ENCODE measurements at places on chromosomes 13 and 19.

DNA sequence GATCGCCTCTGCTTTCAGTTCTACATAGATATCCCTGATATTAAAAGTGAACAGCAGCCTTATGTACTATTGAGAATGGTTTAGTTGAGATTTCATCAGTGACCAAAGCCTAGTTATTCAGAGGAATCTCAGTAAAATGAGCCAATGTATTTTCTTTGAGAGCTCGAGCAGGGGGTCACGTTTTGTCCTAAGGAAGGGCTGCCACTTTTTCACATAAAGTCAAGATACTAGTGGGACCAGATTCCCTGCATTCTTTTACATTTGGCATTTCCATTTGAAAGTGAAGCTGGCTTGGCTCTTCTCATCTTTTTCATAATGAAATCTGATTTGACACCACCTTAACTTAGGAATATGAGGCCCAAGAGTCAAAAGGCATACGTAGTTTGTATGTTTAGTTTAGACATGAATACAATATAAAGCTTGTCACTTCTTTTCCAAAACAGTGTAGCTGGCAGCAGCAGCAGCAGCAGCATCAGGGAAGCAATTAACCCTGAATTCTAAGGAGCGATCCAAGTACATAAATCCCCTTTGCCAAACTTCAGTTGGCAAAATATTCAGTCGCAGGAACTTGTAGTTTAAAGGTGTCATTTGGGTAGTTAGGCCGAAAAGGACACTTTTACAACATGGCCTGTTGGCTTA lies 1752.2 kb upstream of the PCDH20 start:
- DNase-seq = no peak

DNA sequence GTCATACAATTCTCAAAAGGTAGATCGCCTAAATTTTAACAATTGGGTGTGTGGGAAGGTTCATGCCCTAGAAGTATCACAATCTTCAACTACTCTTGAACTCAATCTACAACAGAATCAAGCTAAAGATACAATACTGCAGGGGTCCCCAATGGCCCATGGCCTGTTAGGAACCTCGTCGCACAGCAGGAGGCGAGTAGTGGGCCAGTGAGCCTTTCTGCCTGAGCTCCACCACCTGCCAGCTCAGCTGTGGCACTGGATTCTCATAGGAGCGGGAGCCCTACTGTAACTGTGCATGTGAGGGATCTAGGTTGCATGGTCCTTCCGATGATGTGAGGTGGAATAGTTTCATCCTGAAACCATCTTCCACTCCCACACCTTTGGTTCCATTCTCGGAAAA lies 230.6 kb downstream of the KLF12 start:
- no peak for DNase-seq

DNA sequence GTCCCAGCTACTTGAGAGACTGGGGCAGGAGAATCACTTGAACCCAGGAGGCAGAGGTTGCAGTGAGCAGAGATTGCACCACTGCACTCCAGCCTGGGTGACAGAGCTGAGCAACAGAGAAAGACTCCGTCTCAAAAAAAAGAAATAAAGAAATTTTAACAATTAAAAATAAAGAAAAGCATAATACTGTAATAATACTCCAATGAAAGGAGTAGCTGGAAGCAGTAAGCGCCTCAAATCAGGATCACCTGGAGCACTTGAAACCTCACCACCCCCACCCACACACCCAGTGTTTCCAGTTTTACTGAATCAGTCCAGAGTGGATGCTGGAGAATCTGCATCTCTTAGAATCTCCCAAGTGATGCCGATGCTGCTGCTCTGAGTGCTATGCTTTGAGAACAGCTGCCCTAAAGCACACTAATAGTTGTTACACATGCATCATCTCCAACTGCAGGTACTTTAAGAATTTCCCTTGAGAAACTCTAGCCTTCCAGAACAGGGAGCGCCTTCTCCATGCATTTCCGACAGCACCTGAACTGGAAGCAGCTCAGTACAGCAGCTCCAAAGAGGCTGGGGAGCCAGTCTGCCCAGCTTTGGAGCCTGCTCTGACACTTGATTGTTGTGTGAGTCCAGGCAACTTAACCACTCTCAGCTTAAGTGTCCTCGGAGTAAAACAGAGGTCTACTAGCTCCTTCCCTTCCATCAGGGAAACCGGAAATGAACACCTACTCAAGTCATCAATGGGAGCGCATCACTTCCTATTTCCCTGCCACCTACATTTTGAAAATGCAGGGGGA lies 2.9 kb downstream of the ABCC4 start:
- DNase-seq = peak; percentile 15

DNA sequence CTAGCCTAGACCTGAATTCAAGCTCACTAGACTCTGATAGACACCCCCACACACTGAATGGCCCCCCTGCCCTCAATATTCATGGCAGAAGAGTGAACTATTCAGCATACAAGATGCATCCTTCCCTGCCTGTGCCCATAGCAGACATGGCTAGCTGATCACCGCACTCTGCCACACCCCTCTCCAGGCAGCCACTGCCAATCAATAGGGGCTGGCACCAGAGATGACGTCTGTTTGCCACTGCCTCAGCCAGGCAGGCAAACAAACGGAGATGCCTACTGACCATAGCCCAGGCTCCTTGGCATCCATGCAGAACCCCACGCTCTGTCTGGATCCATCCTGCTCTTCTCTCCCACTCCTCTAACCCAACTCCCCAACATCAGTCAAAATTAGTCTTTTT lies 13.8 kb upstream of the NPAS1 start:
- no peak for DNase-seq

DNA sequence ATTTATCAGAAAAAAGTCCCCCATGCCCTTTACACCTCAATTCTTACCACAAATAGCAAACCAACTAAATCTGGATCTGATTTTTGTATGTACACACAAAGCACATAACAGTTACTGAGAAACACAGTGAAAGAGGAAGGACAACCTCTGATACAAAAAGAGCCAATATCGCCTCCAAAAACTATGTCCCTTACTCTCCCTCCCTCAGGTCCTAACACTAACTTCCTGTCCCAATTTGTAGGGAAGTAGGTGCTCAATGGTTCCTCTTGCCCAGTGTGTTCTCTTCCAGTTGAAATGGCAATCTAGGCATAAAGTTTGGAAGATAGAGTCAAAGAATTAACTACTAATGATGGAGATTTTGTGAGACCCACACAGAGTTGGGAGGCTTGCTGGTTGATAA lies 15.8 kb upstream of the FPR3 start:
- no peak for DNase-seq

GRCh38 chr19:8308891-8309291 lies 733 bp upstream of the CD320 start:
- no peak for DNase-seq

DNA sequence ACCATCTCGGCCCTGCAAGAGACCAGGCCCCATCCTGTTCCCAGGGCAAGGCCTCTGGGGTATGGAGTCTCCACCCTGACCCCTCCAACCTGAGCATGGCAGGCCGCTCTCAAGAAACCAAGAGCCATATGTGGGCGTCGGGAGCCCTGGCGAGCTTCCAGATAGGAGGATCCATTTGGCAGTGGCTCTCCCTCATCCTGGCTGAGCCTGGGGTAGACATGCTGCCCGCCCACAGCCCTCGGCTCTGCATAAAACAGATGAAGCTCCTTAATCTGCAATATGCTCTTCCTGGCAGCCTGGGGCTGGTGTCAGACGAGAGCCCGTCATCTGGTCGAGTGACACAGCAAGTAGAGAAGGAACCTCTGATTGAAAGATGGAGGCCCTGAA lies 6.1 kb downstream of the ATP13A1 start:
- no peak for DNase-seq

GRCh38 chr19:1079566-1080111 lies 12.7 kb downstream of the ARHGAP45 start:
- DNase-seq = no peak

GRCh38 chr13:69566104-69566716 lies 541.4 kb upstream of the ATXN8OS start:
- no peak for DNase-seq

- DNase-seq = no peak
These were observed 170.9 kb downstream of the USP12 start for GRCh38 chr13:27000686-27001085.

GRCh38 chr13:111429064-111429558 lies 108.7 kb downstream of the TEX29 start:
- DNase-seq = peak; percentile 57

DNA sequence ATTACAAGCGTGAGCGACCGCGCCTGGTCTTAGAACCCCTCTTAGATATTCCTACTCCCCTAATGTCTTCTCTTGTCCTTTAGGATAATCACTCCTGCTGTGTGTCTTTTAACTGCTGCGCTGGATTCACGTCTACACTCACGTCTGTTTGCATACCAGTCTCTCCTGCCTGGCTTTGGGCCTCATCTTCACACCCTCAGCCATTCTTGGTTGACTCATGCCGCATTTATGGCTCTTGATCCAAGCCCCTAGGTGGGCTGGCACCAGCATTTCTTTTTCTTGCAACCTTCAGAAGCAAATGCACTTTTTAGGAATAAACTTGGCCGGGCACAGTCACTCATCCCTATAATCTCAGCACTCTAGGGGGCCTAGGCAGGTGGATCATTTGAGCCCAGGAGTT lies 22.7 kb downstream of the MYO9B start:
- DNase-seq = no peak

DNA sequence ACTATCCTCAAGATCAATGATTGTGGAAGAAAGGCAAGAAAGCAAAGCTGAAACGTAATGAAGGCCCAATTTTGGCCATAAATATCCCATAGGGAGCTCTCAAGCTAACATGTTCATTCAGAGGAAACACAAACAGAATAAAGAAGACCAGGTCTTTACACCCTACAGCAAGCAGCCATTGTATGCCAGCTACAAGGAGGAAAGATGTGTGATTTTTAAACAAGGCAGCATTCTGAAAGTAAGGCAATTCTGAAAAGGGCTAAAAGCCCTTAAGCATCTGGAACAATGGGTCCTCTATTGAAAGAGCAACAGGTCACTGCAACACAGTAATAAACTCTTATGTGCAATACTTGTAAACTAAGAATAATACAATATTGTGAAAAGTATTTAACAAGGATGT lies 1002.4 kb downstream of the SLITRK1 start:
- no peak for DNase-seq

GRCh38 chr13:112112534-112113276 lies 45.8 kb downstream of the SOX1 start:
- no peak for DNase-seq

DNA sequence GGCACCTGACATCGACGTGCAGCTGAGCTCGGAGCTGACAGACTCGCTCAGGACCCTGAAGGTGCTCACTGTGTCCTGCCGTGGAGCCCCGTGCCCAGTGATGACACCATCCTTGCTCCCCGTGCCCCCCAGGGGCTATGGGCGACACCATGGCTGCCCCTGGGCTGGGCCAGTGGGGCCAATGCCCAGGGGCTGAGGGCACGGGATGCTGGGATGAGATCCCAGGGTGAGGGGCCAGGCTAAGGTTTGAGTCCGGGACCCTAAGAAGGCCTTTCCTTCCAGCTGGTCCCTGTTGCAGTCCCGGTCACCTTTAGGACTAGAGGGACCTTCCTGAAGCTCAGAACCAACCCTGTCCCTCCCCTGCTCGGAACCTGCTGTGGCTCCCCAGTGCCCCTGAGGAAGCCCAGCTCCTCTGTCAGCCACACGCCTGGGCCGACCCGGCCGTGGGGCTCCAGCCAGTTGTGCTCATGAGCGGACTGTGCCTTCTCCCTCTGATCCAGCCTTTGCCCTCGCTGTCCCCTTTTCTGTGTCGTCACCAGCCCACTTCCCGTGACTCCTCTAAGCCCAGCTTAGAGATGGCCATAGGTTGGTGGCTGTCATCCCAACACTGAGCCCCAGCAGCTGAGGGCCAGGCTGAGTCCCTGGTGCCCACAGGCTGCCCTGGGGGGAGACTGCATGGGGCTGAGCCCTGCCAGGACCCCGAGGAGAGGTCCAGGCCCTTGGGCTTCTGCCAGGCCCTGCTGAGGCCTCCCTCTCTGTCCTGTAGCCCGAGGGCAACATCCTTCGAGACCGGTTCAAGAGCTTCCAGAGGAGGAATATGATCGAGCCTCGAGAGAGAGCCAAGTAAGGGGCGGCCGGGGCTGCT lies 10.6 kb downstream of the NOP53 start:
- DNase-seq = no peak

- no peak for DNase-seq
These were observed 122.1 kb upstream of the SPATA13 start for GRCh38 chr13:24038405-24038804.

DNA sequence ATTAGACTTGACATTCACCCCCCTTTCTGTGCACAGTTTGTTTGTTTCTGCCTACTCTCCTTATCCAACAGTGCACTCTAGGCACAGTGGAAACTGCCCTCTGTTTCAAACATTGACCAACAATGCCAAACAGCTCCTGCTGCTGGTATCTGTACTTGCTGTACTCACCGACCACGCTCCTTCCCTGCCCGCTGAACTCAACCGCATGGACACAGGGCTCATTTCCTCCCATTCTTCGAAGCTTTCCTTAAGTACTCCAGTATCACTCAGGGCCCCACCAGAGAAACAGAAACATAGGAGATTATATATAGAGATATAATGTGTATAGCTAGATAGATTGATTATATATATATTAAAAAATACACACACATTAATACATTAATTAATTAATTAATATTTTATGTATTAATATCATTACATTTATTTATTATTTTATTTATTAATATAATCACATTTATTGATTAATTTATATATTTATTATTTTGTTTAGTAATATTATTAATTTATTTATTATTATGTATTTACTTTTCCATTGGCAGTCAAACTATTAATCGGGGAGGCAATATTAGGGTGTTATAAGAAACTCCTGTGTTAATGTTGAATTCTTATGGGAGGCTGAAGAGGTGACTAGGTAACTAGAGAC lies 1528.2 kb downstream of the EFNB2 start:
- DNase-seq = no peak

DNA sequence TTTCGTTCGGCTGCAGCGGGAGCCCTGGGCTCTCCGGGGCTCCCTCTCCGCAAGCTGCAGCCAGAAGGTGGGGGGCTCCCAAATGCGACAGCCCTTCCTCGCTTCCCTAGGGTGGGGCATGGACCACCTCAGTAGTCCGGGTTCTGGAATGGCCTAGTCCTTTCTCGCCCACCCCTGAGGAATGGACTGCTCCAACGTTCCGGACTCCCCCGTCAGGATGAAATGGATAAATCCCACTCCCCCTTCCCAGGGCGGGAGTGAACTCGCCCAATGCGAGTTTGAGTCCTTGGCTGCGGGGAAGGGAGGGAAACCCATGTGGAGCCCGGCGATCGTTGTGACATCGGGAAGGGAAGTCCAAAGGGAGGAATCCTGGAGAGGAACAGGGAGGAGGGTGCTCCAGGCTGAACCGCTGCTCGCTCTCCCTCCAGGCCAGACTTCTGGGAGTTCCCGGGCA lies 5.5 kb downstream of the HRC start:
- DNase-seq = peak; percentile 72
